A673 (cell line): ENCODE measurements at places on chromosomes 7 and 10. TPM values are rescaled to one million over a fixed set of nuclear protein-coding genes. Genes with fewer than 3 reads are reported as not detected.

VENTX gene
- not detected in 2 replicates for total RNA-seq

PRPS1L1 gene
- total RNA-seq: not detected in 2 replicates

- no peak for DNase-seq
Measured at GRCh38 chr10:3418041-3418754, 245.6 kb upstream of the PITRM1 start.

DNA sequence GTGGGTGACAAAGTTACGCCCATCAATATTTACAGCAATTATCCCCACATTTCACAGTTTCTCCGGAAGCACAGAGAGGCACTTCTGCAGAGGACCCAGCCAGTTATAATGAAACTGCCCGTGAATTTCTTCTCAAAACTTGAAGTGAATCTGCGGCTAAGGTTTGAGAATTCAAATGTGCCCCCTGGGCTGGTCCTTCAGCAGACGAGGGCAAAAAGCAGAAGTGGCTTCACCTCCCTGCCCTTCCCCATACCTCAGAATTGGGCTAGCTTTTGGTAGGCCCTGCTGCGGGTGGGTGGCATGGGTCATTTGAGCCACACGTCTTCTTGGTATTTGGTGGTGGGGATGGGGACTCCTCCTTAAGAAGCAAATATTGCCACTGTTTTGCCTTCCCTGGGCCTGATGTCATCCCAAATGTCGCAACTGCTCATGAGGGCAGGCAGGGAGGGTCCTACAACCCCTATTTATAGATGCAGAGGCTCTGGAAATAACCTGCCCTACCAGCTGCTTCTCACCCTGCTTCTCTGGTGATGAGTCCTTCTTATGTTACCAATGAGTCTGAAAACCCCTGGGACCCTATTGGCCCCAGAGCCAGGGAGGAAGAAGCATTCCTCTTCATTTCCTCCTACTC, 16.6 kb upstream of the WDFY4 start:
- no peak for DNase-seq

DNA sequence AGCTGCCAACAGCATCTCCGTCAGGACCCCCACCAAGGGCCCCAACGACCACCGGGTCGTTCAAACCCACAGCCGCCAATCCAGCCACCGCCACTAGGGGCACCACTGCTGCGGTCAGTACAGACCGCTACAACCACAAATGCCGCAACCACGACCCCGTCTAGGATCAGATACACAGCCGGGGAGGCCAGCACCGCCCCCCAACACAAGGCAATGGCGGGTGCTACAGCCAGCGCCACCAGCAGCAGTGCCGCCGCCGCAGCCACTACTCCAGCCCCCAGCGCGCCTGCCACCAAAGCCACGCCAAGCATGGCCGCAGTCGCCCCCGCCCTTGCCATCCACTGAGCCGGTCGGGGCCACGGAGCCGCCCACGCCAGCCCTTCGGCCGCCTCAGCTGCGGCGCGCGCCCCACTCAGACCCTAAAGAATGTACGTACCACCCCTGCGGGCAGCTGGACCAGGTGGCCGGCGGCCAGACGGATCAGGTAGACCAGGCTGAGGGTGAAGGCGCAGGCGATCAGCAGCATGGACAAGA, 473 bp downstream of the CYP51A1 start:
- DNase-seq: peak; percentile 67

- no peak for DNase-seq
Measured at GRCh38 chr7:70711452-70711851, 420.5 kb upstream of the GALNT17 start.

- DNase-seq: peak; percentile 91
Measured at GRCh38 chr7:42097752-42098151, 139.3 kb downstream of the GLI3 start.
